ENCODE measurements at places on chromosomes 7 and 10.

- DNase-seq, result no peak
Observed at GRCh38 chr10:52250510-52250909, 63.6 kb upstream of the DKK1 start.

DNA sequence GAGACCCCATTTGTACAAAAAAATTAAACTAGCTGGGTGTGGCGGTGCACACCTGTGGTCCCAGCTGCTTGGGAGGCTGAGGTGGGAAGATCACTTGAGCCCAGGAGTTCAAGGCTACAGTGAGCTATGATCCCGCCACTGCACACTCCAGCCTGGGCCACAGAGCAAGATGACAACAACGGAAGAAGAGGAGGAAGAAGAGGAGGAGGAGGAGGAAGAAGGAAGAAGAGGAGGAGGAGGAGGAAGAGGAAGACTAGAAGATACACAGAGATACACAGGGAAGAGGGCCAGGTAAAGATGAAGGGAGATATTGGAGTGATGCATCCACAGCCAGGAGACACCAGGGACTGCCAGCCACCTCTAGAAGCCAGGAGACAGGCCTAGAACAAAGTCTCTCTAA is 75.7 kb upstream of the PTER start:
- DNase-seq, result no peak

GRCh38 chr10:16870331-16870730 is 53.1 kb upstream of the RSU1 start:
- no peak for DNase-seq

DNA sequence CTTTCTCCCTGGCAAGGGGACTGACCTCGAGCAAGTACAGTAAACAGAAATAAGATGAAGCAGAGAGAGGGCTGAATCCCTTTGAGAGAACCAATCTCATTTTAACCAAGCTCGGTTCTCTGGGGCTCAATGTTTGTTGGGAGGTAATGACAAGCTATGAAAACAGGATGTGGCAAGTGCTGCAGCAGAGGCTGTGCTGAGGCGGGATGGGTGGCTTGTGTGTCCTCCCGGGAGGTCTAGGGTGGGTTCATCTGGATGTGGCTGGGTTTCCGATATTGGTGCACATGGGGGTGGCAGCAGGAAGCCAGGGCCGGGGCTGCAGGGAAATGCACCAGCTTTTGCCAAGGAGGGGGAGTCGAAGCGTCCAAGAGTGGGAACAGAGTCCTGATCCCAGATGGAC is 84.5 kb downstream of the AOAH start:
- no peak for DNase-seq

DNA sequence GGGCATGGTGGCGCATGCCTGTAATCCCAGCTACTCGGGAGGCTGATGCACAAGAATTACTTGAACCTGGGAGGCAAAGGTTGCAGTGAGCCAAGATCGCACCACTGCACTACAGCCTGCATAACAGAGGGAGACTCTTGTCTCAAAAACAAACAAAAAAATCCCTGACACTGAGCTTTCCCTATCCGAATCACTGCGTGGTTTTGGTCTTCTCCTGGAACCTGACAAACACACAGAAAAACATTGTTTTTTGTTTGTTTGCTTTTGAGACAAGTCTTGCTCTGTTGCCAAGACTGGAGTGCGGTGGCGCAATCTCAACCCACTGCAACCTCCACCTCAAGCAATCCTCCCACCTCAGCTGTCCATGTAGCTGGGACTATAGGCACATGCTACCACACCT is 50.4 kb upstream of the PTPRN2 start:
- no peak for DNase-seq

- DNase-seq, result no peak
Observed at GRCh38 chr7:141359740-141360415, 191.3 kb upstream of the AGK start.

DNA sequence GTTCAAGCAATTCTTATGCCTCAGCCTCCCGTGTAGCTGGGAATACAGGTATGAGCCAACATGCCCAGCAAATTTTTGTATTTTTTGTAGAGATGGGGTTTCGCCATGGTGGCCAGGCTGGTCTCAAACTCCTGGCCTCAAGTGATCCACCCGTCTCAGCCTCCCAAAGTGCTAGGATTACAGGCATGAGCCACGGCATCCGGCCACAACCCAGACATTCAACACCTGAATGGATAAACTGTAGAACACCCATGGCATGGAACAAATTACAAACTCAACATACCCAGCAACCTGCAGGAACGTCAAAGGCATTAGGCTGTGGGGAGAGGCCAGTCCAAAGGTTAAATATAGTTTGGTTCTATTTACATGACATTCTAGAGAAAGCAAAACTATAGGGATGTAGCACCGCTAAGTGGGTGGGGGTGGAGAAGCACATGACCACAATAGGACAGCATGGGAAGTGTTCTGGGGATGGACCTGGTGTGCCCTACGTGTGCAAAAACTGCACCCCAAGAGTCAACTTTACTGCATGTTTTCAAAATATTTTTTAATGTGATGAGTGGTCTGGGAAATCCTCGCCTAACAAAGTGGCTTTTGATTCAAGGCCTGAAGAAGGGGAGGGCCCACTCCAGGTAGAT is 6.5 kb upstream of the PGAM2 start:
- no peak for DNase-seq

GRCh38 chr7:90595342-90595800 is 750 bp upstream of the CDK14 start:
- no peak for DNase-seq

DNA sequence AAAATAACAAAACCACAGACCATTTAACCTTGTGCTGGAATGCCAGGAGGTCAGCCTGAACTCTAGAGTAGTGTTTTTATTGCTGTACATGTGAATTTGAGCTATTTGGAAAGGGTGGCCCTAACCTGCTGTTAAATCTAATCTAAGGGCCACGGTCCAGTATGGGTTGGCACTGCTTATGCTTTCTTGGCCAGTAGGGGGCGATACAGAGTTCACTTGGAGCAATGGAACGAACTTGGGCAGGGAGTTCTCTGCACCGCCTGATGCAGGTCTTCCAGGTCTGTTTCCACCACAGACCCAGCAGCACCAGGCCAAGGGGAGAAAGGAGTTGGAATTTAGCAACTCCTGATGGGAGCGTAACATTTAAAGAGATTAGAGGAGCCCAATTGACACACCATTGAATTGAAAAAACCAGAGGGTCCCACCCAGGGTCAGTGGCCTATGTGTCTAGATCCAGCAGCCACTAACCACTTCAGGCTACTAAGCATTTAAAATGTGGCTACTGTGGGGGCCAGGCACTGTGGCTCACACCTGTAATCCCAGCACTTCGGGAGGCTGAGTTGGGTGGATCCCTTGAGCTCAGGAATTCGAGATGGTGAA is 75.7 kb upstream of the EFCAB10 start:
- peak; percentile 49 for DNase-seq

All from activated T-helper 1 cell treated with anti-CD3 and anti-CD28 coated beads, Interleukin-2, amount 50 U/mL, for 16 hours (primary cell).